ENCODE measurements at places on chromosomes 2 and 18. TPM values are rescaled to one million over a fixed set of nuclear protein-coding genes. Genes with fewer than 3 reads are reported as not detected.

TEKT4 gene
- total RNA-seq = not detected

FLACC1 gene
- 1.5 TPM for total RNA-seq

ADI1 gene
- total RNA-seq = 45.2 TPM

GAL3ST2 gene
- not detected for total RNA-seq

MLPH gene
- total RNA-seq = 49.5 TPM

FOXD4L1 gene
- total RNA-seq = not detected

FBXO48 gene
- 0.37 TPM for total RNA-seq

KCNE4 gene
- total RNA-seq = 1.6 TPM

SLC35F5 gene
- 152 TPM for total RNA-seq

BAZ2B gene
- 27.6 TPM for total RNA-seq

ST8SIA3 gene
- total RNA-seq = not detected

KCNIP3 gene
- 3.1 TPM for total RNA-seq

LYPD6B gene
- not detected for total RNA-seq

HJURP gene
- total RNA-seq = 15.1 TPM

PSD4 gene
- total RNA-seq = 1.5 TPM

SLC23A3 gene
- total RNA-seq = 0.73 TPM

RASGRP3 gene
- total RNA-seq = 0.73 TPM

ZNF532 gene
- total RNA-seq = 19.5 TPM

PLCD4 gene
- total RNA-seq = 2.2 TPM

FOXI3 gene
- not detected for total RNA-seq

ATP6V1B1 gene
- total RNA-seq = 0.59 TPM

NR4A2 gene
- total RNA-seq = 0.39 TPM

POTEI gene
- total RNA-seq = not detected

LONRF2 gene
- total RNA-seq = under 0.01 TPM

CRACDL gene
- not detected for total RNA-seq

CHRND gene
- not detected for total RNA-seq

CENPA gene
- 16.0 TPM for total RNA-seq

MYO5B gene
- under 0.01 TPM for total RNA-seq

Measured in subcutaneous preadipocyte (primary cell).